Ovary (tissue), 10 donors: ENCODE measurements at places on chromosomes 3 and 15. TPM values are rescaled to one million over a fixed set of nuclear protein-coding genes. Genes with fewer than 3 reads are reported as not detected.

- no peak within 1 kb of the TSS for H3K27ac ChIP-seq
- DNase-seq = no peak
- H3K27me3 ChIP-seq = no peaks in the 10 kb centered on the region
- no peaks in the 10 kb centered on the region for H3K4me1 ChIP-seq
Measured at GRCh38 chr3:187669675-187670504, at the start of gene SST. Gene SST (minus strand): TSS chr3:187670394. CDS start chr3:187670291, 103 bp downstream.

DNA sequence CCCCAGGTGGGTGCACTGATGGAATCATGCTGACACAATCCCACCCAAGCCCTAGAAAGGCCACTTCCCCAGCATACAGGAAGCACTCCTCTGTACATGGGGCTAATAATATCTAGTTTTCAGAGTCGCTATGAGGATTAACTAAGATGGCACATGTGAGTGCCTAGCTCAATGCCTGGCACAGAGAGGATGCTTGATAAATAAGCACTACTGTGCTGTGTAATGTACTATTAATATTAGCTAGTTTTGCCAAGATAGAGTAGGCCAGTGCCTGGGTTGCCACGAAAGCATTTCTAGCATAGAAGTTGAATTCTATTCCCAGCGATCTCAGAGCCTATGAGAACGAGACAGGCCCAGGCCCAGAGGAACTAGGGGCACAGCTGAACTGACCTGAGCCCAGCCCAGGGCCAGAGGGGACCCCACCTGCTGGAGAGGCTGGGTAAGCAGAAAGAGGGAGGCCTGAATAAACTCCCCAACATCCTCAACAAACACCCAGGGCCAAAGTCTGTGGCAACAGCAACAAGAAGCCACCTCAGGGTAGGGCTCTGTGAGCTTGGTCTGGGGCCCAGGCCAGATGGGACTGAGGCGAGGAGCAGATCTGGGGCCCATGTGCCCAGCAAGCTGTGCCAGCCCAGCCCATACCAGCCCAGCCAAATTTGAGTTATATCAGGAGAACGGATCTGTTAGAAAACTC, 7.6 kb upstream of the SEMA7A start:
- H3K4me1 ChIP-seq = peaks cover 5% of the 10 kb centered on the region
- no peak overlapping the region for H3K4me3 ChIP-seq
- no peaks in the 10 kb centered on the region for H3K36me3 ChIP-seq
- no peak overlapping the region for H3K27ac ChIP-seq
- DNase-seq = no peak

DNA sequence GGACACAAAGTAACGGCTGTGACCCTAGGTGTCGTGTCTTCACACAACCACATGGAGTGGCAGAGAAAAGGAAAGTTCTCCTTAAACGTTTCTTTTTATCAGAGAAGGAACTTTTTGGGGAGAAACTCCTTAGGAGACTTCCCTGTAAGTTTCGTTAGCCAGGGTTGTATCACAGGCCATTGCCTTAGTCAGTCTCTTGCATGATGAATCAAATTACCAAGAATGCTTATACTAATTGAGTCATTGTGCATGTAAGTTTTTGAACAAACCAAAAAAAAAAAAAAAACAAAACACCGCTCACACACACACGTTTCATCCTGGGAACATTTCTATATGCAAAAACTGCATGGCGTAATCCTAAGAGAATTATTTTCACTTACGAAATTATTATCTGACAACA, 150.4 kb upstream of the SATB1 start:
- no peaks in the 10 kb centered on the region for H3K27me3 ChIP-seq
- no peak for DNase-seq
- H3K4me3 ChIP-seq = no peak overlapping the region
- no peak overlapping the region for H3K27ac ChIP-seq

- H3K27me3 ChIP-seq = no peaks in the 10 kb centered on the region
- no peak overlapping the region for H3K27ac ChIP-seq
- H3K4me1 ChIP-seq = no peaks in the 10 kb centered on the region
- no peak for DNase-seq
- H3K4me3 ChIP-seq = no peak overlapping the region
Measured at GRCh38 chr3:118740722-118741290, 293.8 kb downstream of the IGSF11 start.

GRCh38 chr3:113270786-113271185, 59.4 kb downstream of the BOC start:
- H3K36me3 ChIP-seq = no peaks in the 10 kb centered on the region
- no peak for DNase-seq
- H3K27ac ChIP-seq = no peak overlapping the region
- H3K4me3 ChIP-seq = no peak overlapping the region
- H3K27me3 ChIP-seq = no peaks in the 10 kb centered on the region

- no peaks in the 10 kb centered on the region for H3K36me3 ChIP-seq
- no peak overlapping the region for H3K4me3 ChIP-seq
- H3K27me3 ChIP-seq = no peaks in the 10 kb centered on the region
- H3K4me1 ChIP-seq = no peaks in the 10 kb centered on the region
- H3K27ac ChIP-seq = no peak overlapping the region
Measured at GRCh38 chr15:63357731-63358130, 23.9 kb downstream of the CA12 start.

GRCh38 chr3:167808910-167809309, 73.4 kb downstream of the SERPINI1 start:
- no peaks in the 10 kb centered on the region for H3K27me3 ChIP-seq
- H3K36me3 ChIP-seq = no peaks in the 10 kb centered on the region
- DNase-seq = no peak
- H3K27ac ChIP-seq = no peak overlapping the region
- no peak overlapping the region for H3K4me3 ChIP-seq

DNA sequence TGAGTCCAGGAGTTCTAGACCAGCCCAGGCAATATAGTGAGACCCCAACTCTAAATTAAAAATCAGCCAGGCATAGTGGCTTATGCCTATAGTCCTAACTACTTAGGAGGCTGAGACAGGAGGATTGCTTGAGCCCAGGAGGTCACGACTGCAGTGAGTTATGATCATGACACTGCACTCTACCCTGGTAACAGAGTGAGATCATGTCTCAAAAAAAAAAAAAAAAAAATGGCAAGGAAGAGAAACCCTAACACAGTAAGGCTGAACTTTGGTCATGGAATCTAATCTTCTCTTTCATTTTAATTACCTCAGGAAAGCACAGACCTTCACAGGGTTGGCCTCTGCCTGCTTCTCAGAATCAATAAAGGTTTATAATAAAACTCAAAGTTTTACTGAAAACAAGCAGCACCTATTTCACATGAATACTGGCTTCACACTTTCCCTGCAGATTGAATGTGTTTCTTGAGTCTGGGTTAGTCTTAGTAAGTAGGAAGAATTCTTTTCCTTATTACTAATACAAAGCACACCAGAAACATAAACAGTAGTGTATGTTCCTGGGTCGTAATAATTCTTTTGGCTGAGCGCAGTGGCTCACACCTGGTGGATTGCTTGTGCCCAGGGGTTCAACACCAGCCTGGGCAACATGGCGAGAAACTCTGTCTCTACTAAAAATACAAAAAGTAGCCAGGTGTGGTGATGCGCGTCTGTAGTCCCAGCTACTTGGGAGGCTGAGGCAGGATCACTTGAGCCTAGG, 11.6 kb upstream of the NR2C2 start:
- H3K27ac ChIP-seq = no peak overlapping the region
- H3K4me3 ChIP-seq = no peak overlapping the region
- peaks cover 1% of the 10 kb centered on the region for H3K4me1 ChIP-seq
- H3K36me3 ChIP-seq = no peaks in the 10 kb centered on the region
- no peaks in the 10 kb centered on the region for H3K27me3 ChIP-seq

DNA sequence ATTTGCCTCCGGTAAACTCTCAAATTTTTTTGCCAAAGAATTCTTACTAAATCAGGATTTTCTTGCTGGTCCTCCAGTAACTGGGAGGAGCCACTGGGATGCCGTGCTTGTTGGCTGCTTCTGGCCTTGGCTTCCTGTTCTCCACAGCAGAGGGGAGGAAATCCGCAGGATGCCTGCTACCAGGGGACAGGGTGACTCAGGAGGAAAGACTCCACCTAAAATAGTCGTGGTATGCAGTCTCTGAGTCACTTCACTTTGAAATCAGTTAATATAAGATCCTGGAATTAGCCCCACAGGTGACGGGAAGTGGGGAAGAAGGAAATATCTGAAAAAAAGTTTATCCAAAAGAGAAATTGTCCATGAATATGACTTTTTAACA, 6.5 kb upstream of the TM4SF18 start:
- peak; percentile 80 for DNase-seq
- no peak overlapping the region for H3K4me3 ChIP-seq
- no peaks in the 10 kb centered on the region for H3K27me3 ChIP-seq
- no peak overlapping the region for H3K27ac ChIP-seq

DNA sequence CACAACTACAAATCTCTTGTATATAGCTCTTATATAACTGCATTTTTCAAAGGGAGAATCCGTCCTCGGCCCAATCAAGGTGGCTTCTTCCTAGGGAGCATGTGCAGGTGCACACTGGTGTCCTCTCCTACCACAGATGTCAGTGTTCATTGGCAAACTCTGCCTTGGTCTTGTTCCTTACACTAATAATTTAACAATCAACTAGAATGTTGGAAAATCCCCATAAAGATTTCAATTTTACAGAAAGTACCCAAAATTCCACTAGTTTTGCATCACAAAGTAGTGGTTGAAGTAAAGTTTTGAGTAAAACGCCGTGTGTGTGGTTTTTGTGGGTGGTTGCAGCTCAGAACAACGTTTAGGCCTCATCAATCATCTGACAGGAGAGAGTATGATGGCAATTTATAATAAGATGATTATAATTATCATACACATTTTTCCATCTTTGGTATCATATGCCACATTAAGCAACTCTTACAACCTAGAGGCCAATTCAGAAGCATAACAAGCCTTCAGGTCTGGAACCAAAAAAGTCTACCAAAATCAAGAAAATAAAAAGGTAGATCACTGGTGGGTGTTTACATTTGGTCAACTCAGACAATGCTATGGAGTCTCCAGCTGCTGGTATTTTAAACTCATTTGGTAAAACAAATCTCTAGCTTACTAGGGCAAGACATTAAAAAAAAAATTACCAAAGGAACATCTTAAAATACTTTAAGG, 128.9 kb upstream of the BHLHE40 start:
- no peak overlapping the region for H3K4me3 ChIP-seq
- no peaks in the 10 kb centered on the region for H3K4me1 ChIP-seq
- no peaks in the 10 kb centered on the region for H3K27me3 ChIP-seq
- H3K27ac ChIP-seq = no peak overlapping the region
- no peaks in the 10 kb centered on the region for H3K36me3 ChIP-seq

DNA sequence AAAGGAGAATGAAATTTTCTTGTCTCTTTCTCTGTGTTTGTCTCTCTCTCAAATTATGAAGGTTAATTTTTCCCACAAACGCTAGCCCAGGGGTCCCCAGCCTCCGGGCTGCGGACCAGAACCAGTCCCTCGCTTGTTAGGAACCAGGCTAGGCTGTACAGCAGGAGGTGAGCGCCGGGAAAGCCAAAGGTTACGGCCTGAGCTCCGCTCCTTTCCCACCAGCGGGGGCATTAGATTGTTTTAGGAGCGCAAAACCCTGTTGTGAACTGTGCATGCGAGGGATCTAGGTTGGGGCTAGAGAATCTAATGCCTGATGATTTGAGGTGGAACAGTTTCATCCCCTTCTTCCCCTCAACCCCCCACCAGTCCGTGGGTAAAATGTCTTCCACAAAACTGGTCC, 74.7 kb upstream of the ZNF385D start:
- no peaks in the 10 kb centered on the region for H3K36me3 ChIP-seq
- H3K4me1 ChIP-seq = no peaks in the 10 kb centered on the region
- H3K4me3 ChIP-seq = no peak overlapping the region
- H3K27me3 ChIP-seq = no peaks in the 10 kb centered on the region

- H3K27ac ChIP-seq = no peak overlapping the region
- no peaks in the 10 kb centered on the region for H3K36me3 ChIP-seq
- H3K4me3 ChIP-seq = peak overlapping the region; percentile 41
Measured at GRCh38 chr3:45035441-45036301, 9.6 kb downstream of the CLEC3B start.

GRCh38 chr3:166444756-166445155, 607.5 kb upstream of the BCHE start:
- H3K4me3 ChIP-seq = no peak overlapping the region
- no peaks in the 10 kb centered on the region for H3K4me1 ChIP-seq
- no peaks in the 10 kb centered on the region for H3K36me3 ChIP-seq
- no peaks in the 10 kb centered on the region for H3K27me3 ChIP-seq
- no peak overlapping the region for H3K27ac ChIP-seq

- no peaks in the 10 kb centered on the region for H3K27me3 ChIP-seq
- H3K36me3 ChIP-seq = no peaks in the 10 kb centered on the region
- DNase-seq = no peak
- no peaks in the 10 kb centered on the region for H3K4me1 ChIP-seq
Measured at GRCh38 chr3:144437989-144438388, 466.4 kb downstream of the DIPK2A start.

DNA sequence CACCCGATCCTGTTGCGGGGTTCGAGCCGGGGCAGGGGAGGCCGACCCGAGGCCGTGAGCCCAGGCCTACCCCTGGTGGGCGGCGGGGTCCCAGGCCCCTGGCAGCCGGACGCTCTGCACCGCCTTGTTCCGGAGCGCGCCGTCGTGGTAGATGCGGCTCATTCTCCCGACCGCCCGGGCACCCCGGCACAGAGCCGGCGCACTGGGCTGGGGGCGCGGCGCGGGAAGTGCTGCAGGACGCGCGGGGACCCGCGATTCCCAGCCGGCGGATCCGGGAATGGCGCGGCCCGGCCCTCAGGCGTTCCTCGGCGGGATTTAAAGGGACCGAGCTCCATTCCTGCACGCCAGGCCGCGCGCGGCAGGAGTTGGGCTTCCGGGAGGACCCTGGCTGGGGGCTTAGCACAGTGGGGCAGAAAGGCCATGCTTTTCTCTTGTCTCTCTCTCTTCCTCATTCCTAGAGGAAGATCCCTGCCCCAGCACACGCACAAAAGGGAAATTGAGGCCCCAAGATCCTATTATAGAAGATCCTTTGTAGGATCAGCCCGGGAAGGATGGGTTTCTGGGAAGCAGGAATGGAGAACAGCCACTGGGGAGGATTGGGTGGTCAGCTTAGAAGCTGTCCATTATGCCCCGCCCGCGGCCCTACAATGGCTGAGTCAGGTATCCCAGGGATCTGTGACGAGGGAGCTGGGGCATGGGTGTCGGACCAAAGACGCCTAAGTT, at the start of gene ARPIN:
TSS of gene ARPIN (minus strand) at position 279 of the 723 bp plus-strand sequence. CDS start at position 162, 117 bp downstream.
- H3K36me3 ChIP-seq = no peaks in the 10 kb centered on the region
- peak within 1 kb of the TSS; percentile 97 for H3K4me3 ChIP-seq
- peak within 1 kb of the TSS; percentile 32 for H3K27ac ChIP-seq
- peaks cover 4% of the 10 kb centered on the region for H3K4me1 ChIP-seq

Gene TUBGCP5
- total RNA-seq = 10.2 TPM

Gene GLCE
- total RNA-seq = 23.2 TPM

Gene MYO5C
- 12.0 TPM for total RNA-seq
